Fibroblast of the aortic adventitia (primary cell): ENCODE measurements at places on chromosomes 5 and 9. TPM values are rescaled to one million over a fixed set of nuclear protein-coding genes. Genes with fewer than 3 reads are reported as not detected.
A peak's percentile ranks its signal among the peaks of the same experiment; 100 is the strongest.

DNA sequence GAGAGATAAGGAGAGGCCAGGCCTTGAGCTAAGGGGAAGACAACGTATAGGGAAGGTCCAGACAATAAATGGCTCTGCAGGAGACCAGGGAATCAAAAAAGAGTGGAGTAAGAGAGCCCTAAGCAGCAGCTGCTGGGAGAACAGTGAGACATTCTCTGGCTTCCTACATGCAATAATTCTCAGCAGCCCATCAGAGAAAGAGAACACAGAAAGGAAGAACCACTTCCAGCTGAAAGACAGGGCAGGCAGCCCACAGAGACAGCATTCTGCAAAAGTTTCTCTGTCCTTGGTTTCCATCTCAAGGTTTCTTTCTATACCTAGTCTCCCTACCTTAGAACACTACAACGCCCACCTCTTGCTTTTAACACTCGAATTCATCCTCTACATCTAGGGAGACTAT lies 189.9 kb downstream of the DEPDC1B start:
- DNase-seq, result no peak

- peak; percentile 33 for DNase-seq
Measured at GRCh38 chr9:5518171-5518936, 8.0 kb downstream of the PDCD1LG2 start.

GRCh38 chr9:7811677-7812076 lies 12.1 kb upstream of the DMAC1 start:
- no peak for DNase-seq

Gene FOXD4L3
- 0.09 TPM in 1 of 2 replicates, not detected in the other for total RNA-seq

Gene F2R
- total RNA-seq, result 75.1 and 184 TPM in 2 replicates

Gene SYK
- not detected in 2 replicates for total RNA-seq

- DNase-seq, result no peak
Measured at GRCh38 chr5:122779451-122779850, 4.6 kb downstream of the SNX2 start.

GRCh38 chr5:149636861-149637246 lies 55.6 kb downstream of the ARHGEF37 start:
- peak; percentile 81 for DNase-seq

- DNase-seq, result no peak
Measured at GRCh38 chr9:105683688-105684275, 10.6 kb upstream of the TMEM38B start.

DNA sequence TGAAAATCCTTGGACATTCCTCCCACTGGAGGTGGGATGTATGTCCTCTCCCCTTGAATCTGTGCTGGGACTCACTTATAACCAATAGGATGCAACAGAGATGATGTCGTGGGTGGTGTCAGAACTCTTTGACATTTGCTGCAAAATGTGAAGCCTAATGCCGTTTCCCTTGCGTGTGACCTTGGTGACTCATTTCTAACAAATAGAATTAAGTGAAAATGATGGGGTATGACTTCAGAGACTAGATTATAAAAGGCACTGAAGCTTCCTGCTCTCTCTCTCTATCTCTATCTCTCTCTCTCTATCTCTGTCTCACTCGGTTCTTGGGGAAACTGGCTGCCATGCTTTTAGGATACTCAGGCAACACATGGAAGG lies 126.1 kb upstream of the STC2 start:
- peak; percentile 91 for DNase-seq

DNA sequence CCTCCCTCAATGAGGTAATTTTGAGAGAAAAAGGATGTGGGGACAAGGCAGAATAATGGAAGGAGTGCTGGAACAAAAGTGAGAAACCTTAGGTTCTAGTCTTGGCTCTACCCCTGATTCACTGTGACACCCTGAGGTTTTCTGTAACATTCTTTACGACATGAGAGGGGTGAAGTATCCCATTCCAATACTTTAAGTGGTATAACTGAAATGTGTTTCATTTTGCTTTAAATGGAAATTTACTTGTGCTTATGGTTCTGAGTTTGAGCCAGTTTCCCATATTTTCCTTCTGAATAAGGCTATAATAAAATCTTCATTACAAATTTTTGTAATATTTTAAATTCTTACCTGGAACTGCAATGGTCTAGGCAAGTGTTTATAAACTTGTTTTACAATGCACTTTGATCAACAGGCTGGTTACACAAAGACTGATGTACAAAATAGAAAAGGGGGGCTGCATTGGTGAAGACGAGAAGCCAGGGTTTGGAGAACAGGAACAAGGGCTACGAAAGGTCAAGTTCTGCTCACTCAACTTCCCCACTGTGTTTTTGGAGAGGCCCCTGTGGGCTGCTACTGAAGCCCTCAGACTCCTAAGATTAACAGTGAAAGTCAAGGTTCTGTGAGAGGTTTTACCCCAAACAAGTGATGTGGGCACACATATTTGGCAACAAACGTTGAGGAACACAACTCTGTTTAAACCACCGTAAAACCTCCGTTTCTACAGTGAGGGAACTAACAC lies 171.9 kb upstream of the ELL2 start:
- DNase-seq, result no peak

- DNase-seq, result no peak
Measured at GRCh38 chr9:133264235-133264764, 10.7 kb downstream of the ABO start.

GRCh38 chr5:62306896-62307689 lies 1.1 kb downstream of the KIF2A start:
- peak; percentile 34 for DNase-seq

Gene SLC6A7
- total RNA-seq, result not detected in 2 replicates

- peak; percentile 23 for DNase-seq
Measured at GRCh38 chr5:40871177-40871576, 30.0 kb downstream of the CARD6 start.

DNA sequence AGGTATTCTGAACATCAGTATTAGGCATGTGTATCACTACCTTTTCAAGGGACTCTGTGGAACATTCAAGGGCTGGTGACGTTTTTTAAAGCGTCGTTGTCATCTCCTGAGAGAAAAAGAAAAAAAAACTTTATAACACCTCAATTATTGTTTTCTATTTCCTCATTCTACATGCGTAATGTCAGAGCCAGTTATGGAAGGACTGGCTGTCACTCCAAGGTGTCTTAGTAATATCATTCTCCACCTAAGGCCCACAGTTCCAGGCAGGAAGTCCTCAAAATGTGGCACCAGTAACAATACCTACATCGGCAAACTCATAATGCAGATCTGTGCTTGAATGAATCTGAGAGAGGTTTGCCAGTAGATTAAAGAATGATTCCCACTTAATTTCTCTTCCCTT lies 210.2 kb downstream of the SAXO1 start:
- no peak for DNase-seq

GRCh38 chr5:17187786-17188170 lies 29.7 kb upstream of the BASP1 start:
- no peak for DNase-seq

DNA sequence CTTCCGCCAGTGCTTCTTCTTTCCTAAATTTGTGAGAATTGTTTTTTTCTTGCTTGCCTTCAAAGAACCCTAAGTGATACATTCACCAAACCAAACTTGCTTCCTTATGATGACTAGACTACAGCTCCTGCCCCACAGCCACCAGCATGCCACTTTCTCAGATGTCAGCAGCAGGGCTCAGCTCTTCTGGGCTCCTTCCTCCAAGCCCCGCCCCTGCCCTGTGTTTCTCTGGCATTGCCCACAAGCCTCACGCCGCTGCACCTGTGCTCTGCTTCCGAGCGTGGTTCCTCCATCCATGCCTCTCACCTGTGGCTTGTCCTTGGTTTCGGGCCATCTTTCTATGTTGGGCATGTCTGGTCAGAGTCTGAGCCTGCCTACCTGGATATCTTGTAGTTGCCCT lies 10.6 kb downstream of the UNC5A start:
- no peak for DNase-seq

Gene HSPB3
- total RNA-seq, result 0.63 TPM in 1 of 2 replicates, not detected in the other

Gene STPG3
- total RNA-seq, result not detected in 2 replicates

DNA sequence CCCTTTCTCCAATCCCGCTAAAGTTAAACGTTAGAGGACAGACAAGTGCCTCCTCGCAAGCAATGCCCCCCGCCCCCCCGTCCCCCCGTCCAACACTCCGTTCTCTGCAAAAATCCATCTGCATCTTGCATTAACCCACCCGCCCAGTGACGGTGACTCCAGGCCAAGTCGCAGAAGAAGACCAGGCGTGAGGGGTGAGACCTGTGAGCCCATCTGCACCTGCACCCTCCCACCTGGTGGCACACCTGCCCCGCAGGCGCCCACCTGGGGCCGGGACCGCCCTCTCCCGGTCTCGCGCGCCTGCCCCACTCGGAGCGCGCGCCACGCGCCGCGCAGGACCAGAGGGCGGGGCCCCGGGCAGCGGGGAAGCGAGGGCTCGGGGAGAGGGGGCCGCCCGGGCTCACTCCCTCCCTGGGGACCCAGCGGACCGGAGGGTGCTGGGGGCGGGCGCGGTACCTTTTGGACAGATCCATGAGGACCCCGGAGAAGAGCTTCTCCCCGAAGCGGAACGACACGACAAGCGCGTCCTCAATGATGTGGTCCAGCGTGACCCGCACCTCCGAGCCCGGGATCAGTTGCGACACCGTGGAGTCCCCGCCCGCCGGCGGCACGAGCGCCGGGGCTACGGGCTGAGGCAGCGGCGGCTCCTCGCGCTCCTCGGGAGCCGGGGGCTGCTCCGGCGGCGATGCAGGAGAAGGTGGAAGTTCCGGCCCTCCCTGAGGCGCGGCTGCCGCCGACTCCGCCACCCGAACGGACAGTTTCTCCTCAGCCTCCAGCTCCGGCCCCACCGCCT lies 705 bp downstream of the PWWP2A start:
- peak; percentile 6 for DNase-seq

- DNase-seq, result peak; percentile 44
Measured at GRCh38 chr5:179343719-179344430, 1.4 kb downstream of the ADAMTS2 start.

DNA sequence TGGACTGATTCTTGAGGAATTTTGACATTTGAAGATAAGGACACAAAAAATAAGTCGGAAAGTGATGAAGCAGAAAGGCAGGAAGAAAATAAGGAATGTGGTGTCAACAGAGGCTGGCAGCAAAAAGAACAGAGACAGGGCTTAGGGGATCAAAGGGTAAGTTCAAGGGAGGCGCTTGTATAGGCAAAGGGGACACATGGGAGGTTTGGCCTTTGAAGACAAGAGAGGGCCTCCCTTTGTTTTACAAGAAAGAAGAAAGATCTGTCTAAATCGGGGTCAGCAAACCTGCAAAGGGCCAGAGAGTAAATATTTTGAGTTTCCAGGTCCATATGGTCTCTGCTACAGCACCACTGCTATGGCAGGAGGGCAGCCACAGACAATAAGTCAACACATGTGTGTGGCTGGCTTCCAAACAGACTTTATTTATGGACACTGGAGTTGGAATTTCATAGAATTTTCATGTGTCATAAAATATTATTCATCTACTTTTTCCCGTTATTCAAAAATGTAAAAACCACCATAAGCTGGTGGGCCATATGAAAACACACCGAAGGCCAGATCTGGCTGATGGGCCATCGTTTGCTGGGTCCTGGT lies 112.0 kb upstream of the FBXL7 start:
- DNase-seq, result no peak

Gene GLDC
- total RNA-seq, result 0.65 and 1.8 TPM in 2 replicates
